ENCODE measurements at places on chromosomes 2 and 18.

DNA sequence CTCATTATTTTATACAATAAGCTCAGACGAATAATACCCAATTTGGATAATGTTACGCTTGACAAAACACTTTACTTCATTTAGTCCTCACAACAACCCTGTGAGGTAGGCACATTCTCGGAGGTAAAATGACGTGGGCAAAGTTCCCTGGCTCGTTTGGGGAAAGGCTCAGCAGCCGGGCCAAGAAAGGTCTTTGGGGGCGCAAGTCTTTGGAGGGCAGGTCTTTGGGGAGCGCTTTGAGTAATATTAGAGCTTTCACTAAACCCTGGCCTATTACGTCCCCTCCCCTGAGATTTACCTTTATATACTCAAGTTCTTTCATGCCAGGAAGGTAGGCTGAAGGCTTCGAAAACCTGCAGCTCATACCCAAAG is 427 bp downstream of the RBKS start:
- H3K36me3 ChIP-seq, result no peaks in the 10 kb centered on the region
- no peak for DNase-seq
- no peaks in the 10 kb centered on the region for H3K27me3 ChIP-seq
- H3K4me1 ChIP-seq, result peaks cover 26% of the 10 kb centered on the region

GRCh38 chr2:46942143-46942526 is 26.5 kb upstream of the MCFD2 start:
- H3K4me1 ChIP-seq, result peaks cover 10% of the 10 kb centered on the region
- H3K27me3 ChIP-seq, result no peaks in the 10 kb centered on the region

DNA sequence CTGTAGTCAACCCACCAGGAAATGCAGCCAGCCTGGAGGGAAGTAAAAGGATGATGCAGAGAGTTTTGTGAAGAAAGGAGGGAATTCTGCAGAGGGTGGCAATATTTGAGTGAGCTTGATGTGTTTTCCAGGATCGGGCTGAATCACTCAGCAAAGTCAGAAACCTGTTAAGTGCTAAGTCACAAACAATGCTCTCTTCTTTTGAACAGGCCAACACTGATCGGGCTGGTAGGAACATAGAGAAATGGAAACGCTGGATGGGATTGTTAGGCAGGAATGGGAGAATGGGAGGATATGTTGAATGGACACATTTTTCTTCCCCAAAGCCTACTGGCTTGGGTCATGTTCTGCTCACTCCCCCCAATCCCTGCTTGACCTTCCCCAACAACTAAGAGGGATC is 36.6 kb downstream of the KCNS3 start:
- H3K4me1 ChIP-seq, result peaks cover 35% of the 10 kb centered on the region
- no peaks in the 10 kb centered on the region for H3K36me3 ChIP-seq
- no peak overlapping the region for H3K4me3 ChIP-seq
- no peak overlapping the region for H3K27ac ChIP-seq
- DNase-seq, result no peak

GRCh38 chr2:130150181-130151144 is 5.6 kb upstream of the CCDC74B start:
- no peak for DNase-seq
- H3K27ac ChIP-seq, result no peak overlapping the region
- H3K4me3 ChIP-seq, result no peak overlapping the region
- no peaks in the 10 kb centered on the region for H3K4me1 ChIP-seq
- peaks cover 8% of the 10 kb centered on the region for H3K27me3 ChIP-seq

- no peak overlapping the region for H3K4me3 ChIP-seq
- no peak for DNase-seq
- no peaks in the 10 kb centered on the region for H3K27me3 ChIP-seq
These were observed 812.9 kb downstream of the NR4A2 start for GRCh38 chr2:155519529-155520130.

DNA sequence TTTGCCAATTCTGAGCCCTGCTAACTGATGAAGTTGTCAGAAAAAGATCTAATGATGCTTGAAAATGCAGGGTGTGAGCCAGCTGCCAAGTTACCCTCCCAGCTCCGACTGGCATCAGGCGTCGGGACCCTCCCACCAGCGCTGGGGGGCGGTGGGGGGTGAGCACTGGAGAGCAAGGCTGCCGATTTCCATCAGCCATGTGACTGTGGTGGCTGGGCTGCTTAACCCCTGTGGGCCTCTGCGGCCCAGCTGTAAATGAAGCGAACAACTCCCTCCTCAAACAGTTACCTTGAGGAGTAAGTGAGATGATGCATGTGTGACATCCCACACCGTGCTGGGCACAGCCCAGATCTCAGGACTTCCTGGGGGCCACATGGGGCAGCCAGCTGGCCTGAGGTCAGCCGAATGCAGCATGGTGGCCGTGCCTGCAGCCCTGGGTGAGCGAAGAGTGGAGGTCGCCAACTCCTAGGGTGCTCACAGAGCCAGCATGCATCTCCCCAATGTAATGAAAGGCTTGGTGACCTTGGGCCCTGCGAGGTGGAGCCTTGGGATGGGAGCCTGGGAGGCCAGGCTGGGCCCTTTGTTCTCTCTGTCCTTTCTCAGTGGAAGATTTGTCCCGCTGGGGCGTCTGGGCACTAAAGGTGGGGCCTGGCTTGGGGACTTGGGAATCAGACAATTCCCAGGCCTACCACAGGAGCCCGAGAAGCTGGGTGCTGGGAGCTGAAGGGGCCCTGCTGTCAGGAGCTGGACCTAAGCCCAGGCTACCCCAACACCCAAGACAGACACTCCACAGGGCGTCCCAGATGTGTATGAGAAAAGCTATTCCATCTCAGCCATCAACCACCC is 25.1 kb downstream of the CIB4 start:
- no peak overlapping the region for H3K4me3 ChIP-seq
- no peaks in the 10 kb centered on the region for H3K4me1 ChIP-seq
- peaks cover 11% of the 10 kb centered on the region for H3K27me3 ChIP-seq

- no peak for DNase-seq
- H3K36me3 ChIP-seq, result no peaks in the 10 kb centered on the region
- no peaks in the 10 kb centered on the region for H3K27me3 ChIP-seq
- no peak overlapping the region for H3K27ac ChIP-seq
- no peak overlapping the region for H3K4me3 ChIP-seq
These were observed 286.2 kb upstream of the EPAS1 start for GRCh38 chr2:46010925-46011490.

- H3K4me3 ChIP-seq, result no peak overlapping the region
- no peak overlapping the region for H3K27ac ChIP-seq
- no peaks in the 10 kb centered on the region for H3K36me3 ChIP-seq
- H3K4me1 ChIP-seq, result no peaks in the 10 kb centered on the region
- H3K27me3 ChIP-seq, result no peaks in the 10 kb centered on the region
These were observed 299.2 kb upstream of the ZSWIM2 start for GRCh38 chr2:187148059-187148714.

DNA sequence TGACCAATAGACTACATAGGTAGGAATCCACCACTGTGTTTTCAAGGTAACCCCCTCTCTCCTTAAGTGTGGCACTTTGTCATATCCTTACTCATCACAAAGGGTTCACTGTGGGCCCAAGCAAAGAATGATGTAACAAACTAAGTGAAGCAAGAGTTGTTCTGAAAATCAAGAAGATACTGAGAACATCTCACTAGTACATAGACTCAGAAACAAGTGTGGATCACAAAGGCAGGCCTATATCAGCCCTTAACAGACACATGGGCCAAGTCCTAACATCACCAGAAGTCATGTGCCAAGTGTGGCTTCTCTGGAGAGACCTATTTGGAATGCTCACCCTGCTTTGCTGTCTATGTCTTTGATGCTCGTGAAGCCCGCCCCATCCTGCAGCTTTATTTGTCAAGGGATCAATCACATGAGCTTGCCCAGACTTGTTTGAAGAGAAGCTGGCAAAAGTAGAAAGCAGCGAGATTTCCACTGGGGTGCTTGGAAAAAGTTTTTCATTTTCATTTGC is 131.2 kb upstream of the TTC39C start:
- H3K27ac ChIP-seq, result no peak overlapping the region
- no peaks in the 10 kb centered on the region for H3K27me3 ChIP-seq
- H3K4me1 ChIP-seq, result no peaks in the 10 kb centered on the region
- H3K4me3 ChIP-seq, result no peak overlapping the region
- no peaks in the 10 kb centered on the region for H3K36me3 ChIP-seq

- DNase-seq, result no peak
- no peaks in the 10 kb centered on the region for H3K27me3 ChIP-seq
- no peaks in the 10 kb centered on the region for H3K4me1 ChIP-seq
- H3K27ac ChIP-seq, result no peak overlapping the region
- H3K36me3 ChIP-seq, result peaks cover 24% of the 10 kb centered on the region
- H3K4me3 ChIP-seq, result no peak overlapping the region
These were observed 117.7 kb downstream of the ZNF516 start for GRCh38 chr18:76377359-76377756.

- H3K27me3 ChIP-seq, result no peaks in the 10 kb centered on the region
- no peak overlapping the region for H3K27ac ChIP-seq
- DNase-seq, result no peak
- H3K4me1 ChIP-seq, result peaks cover 49% of the 10 kb centered on the region
These were observed 280.5 kb downstream of the TCF4 start for GRCh38 chr18:55307505-55307904.

- H3K4me1 ChIP-seq, result peaks cover 18% of the 10 kb centered on the region
- H3K4me3 ChIP-seq, result no peak overlapping the region
- H3K36me3 ChIP-seq, result no peaks in the 10 kb centered on the region
- no peaks in the 10 kb centered on the region for H3K27me3 ChIP-seq
- H3K27ac ChIP-seq, result no peak overlapping the region
These were observed 35.7 kb downstream of the ODC1 start for GRCh38 chr2:10412380-10412779.

DNA sequence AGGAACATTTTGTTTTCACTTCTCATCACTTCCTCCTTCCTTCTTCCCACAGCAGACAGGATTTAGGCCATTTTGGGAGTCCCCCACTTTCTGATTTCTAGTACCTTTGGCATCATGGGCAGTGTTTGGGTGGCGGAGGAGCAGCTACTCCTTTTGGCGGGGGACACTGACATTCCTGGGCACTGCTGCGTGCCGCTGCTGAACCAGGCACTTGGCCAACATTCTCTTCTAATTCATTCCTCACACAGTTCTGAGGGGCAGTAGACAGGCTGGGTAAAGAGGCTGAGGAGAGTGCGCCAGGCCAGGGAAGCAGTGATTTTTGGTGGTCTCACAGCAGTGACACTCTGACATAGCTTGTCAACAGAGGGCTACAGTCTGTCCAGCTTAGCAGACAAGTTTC is 270.2 kb downstream of the LOXHD1 start:
- peak overlapping the region; percentile 75 for H3K27ac ChIP-seq
- peaks cover 19% of the 10 kb centered on the region for H3K4me1 ChIP-seq
- H3K27me3 ChIP-seq, result no peaks in the 10 kb centered on the region
- H3K4me3 ChIP-seq, result no peak overlapping the region
- no peak for DNase-seq
- no peaks in the 10 kb centered on the region for H3K36me3 ChIP-seq

GRCh38 chr2:52253416-52253980 is 1221.6 kb upstream of the NRXN1 start:
- H3K27ac ChIP-seq, result no peak overlapping the region
- H3K4me3 ChIP-seq, result no peak overlapping the region
- no peaks in the 10 kb centered on the region for H3K4me1 ChIP-seq
- H3K27me3 ChIP-seq, result no peaks in the 10 kb centered on the region
- DNase-seq, result no peak
- no peaks in the 10 kb centered on the region for H3K36me3 ChIP-seq

DNA sequence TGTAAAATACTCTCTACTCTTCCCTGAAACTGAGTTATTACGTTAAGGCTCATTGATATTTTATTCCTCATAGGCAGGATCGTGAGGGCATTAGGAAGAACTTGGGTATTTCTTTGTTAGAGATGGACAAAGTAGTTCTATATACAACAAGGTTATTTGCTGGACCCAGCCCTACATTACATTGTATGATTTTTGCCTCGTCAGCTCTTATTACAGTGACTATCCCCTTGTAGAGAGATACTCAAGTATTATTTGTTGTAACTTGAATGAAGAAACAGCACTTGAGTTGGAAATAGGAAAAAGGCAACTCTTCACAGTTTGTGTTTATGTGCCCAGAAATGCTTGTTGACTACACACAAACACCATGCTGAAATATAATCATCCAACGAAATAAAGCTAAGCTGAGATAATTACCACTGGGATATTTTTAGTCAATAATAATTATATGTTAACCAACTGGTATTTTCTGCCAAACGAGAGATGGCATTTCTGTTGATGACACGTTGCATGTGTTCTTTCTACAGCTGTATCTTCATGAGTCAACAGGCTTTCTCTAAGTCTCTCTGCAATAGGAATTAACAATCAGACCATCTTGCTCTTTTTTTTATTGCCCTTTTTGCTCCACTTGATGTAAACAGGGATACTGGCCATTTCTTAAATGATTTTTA is 947.6 kb downstream of the DPP10 start:
- no peaks in the 10 kb centered on the region for H3K27me3 ChIP-seq
- H3K36me3 ChIP-seq, result no peaks in the 10 kb centered on the region
- DNase-seq, result no peak
- no peaks in the 10 kb centered on the region for H3K4me1 ChIP-seq

DNA sequence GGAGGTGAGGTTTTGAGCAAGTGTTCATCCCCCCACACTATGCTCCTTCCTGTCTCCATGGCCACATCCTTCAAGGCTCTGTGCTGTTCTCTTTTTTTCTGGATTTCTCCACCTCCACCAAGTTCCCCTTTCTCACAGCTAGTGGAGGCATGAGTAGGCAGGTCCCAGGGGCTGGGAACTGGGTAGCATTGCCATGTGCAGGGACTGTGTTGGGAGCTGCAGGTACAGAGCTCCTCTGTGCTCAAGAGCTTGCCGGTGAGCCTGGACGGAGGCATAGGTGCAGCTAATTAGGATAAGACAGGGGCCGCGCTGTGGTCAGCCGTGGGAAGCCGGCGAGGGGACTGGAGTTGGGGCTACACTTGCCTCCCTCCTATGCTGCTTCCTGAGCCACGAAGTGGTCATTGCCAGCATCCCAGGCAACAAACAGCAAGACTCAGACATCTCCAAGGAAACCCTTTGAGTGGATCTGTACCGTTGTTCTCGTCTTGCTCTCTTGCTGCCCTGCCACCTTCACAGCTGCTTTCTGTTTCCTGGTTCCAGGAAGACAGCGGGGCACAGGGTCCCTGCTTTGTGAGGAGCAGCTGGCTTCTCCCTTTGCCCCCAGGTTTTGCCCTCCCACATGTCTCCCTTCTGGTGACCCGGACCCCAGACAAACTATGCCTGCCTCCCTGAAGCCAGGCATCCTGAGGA is 36.9 kb downstream of the ATOH8 start:
- no peak overlapping the region for H3K4me3 ChIP-seq
- H3K36me3 ChIP-seq, result peaks cover 13% of the 10 kb centered on the region

- no peak overlapping the region for H3K4me3 ChIP-seq
- H3K27me3 ChIP-seq, result no peaks in the 10 kb centered on the region
- no peak for DNase-seq
- H3K27ac ChIP-seq, result no peak overlapping the region
- H3K36me3 ChIP-seq, result peaks cover 28% of the 10 kb centered on the region
These were observed 55.1 kb upstream of the TTC27 start for GRCh38 chr2:32572737-32573136.

DNA sequence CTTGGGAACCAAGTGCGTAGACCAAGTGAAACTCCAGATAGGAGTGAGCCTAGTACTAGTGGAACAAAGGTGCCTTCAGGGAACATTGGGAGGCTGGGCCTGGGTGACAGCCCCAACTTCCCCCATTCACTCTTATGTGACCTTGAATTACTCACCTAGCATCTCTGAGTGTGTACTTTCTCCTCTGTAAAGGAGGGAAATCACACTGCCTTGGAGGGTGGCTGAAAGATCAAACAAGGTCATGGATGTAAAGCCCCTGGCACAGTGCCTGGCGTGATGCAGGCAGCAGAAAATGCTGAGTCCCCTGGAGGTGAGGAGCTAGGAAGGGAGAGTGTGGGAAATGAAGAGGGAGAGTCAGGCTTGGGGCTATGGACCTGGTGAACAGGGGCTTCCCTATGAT is 45.9 kb downstream of the MARCO start:
- no peak overlapping the region for H3K4me3 ChIP-seq
- no peak overlapping the region for H3K27ac ChIP-seq
- no peaks in the 10 kb centered on the region for H3K36me3 ChIP-seq
- no peaks in the 10 kb centered on the region for H3K4me1 ChIP-seq
- DNase-seq, result no peak
- H3K27me3 ChIP-seq, result peaks cover 10% of the 10 kb centered on the region

All from psoas muscle (tissue), 8 donors.